Stimulated activated CD8-positive, alpha-beta memory T cell treated with anti-CD3 and anti-CD28 coated beads, Interleukin-7, amount 100 ng/mL, for 1 hour (primary cell): ENCODE measurements at places on chromosomes 4 and X.

DNA sequence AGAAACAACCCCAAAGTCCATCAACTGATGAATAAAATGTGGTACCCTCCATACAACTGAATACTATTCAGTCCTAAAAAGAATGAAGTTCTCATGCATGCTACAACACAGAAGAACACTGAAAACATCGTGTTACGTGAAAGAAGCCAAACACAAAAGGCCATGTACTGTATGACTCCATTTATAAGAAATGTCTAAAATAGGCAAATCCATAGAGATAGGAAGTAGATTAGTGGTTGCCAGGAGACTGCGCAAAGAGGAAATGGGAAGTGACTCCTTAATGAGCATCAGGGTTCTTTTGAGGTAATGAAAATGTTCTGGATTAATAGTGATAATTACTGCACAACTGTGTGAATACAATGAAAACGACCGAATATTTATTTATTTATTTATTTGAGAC, 23.4 kb downstream of the FBXW7 start:
- DNase-seq, result no peak

GRCh38 chrX:39559229-39559628, 538.5 kb downstream of the BCOR start:
- DNase-seq, result no peak

- DNase-seq, result no peak
Observed at GRCh38 chr4:4437798-4438470, 51.0 kb downstream of the NSG1 start.

GRCh38 chrX:80648023-80648422, 161.7 kb downstream of the BRWD3 start:
- no peak for DNase-seq

DNA sequence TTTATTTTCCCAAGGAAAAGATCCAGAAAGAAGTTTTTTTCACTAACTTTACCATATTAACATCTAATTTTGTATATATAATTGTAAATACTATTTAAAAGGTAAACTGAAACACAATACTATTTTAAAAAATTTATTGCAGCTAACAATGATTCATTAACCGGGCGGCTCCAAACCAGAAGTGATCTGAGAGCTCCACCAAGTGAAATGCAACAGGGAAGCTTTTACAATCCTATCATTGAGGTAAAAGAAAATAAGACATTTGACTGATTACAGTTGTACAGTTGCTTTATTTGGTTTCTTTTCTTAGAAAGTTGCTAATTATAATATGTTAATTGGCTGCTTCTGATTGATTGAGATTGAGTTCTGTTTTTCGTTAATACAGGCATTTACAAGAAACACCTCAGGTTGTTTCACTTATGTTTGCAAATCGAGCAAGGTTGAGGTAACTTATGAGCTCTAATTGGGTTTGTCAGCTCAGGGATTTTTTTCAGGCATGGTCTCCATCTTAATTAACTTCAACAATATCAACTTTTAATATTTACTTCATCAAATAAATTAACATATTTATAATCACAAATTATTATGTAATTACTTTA, 220.2 kb upstream of the UGT8 start:
- no peak for DNase-seq

DNA sequence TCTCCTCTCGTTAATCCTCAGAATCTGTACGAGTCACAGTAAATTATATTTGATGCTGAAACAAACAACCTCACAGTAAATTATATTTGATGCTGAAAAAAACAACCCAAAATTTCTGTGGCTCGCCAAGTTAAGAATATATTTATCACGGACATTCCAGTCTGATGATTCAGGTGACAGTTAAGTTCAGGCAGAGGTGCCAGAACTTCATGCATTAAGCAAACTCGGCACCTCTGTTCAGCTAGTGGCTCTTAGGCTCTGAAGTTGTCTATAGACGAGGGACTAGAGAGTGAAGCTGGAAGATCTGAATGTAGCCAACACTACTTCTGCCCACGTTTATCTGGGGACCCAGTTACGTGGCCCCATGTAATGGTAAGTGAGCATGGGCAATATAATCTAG, 132.2 kb upstream of the AGA start:
- DNase-seq, result no peak

- no peak for DNase-seq
Observed at GRCh38 chr4:101865501-101866062, 75.1 kb downstream of the BANK1 start.

DNA sequence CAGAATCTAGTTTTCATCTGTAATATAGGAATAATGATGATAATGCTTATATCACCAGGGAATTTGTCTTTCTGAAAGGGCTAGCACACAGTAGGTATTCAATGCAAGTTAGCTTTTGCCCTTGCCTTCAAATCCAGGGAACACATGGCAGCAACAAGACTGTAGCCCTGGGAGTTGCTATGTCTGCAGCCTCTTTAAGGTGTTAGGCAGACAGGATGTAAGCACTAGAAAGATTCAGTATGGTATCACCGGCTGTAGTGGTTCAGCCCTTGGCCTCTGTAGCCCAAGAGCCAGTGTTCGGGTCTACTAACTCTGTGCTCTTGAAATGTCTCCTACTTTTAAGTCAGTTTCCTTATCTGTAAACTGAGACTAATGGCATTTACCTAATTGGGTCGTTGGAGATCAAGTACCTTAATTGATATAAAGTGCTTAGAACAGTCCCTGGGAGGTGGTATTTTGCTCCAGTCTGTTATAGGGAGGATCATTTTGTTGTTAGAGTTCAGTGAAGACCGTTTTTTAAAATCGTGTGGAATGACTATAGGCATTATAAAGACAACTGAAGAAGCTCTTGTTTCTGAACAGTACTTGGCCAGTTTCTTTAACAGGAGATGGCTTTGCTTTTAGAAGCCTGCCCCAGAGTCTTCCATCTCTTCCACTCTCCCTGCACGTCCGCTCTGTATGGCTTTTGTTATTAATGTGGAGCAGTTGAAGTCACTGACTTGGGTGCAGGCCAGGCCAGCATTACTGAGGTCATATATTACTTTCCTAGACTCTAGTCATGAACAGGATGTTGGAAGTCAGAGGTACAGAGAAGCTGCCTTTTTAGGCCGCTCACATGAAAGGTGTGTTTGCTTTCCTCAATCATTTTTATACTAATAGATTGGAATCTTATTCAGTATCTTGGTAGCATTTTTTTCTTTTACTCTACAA, 44.8 kb downstream of the GAB1 start:
- DNase-seq, result no peak

- no peak for DNase-seq
Observed at GRCh38 chrX:74835566-74835965, 89.7 kb downstream of the NEXMIF start.

GRCh38 chr4:184420881-184421416, 53.4 kb downstream of the IRF2 start:
- DNase-seq, result no peak

- no peak for DNase-seq
Observed at GRCh38 chrX:17292111-17292527, 82.9 kb upstream of the NHS start.

GRCh38 chr4:152831416-152831815, 51.7 kb downstream of the ARFIP1 start:
- no peak for DNase-seq

DNA sequence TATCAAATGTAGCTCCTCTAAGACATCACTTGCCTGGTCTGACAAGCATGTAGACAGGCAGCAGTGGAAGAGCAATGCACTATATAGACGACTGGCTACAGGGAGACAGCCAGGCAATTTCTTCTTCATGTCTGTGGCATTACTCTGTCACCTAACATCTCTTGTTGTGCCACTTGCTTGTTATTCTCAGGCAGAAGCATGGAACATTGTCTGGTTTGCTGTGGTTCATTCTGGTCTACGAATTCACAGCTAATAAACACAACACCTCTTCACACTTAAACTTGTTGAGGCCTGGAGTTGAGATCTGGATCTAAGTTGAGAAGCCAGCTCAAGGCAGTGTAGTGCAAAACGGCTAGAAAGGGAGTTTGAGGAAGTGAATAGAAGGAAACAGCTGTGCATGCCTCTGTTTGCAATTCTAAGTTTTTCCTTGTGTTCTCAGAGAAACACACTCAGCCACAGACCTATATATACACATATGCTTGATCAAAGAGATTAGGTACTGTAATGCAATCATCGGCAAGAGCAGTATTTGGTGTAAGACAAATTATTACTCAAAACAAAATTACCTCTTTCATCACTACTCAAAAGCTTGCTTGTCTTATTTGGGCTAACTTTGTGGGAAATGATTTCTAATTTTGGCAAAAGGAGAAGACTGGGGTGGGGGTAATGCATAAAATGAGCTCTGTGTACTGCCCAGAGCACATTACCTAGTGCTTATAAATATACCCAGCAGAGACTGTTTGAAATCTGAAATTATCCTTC, 243.8 kb downstream of the PPP3CA start:
- DNase-seq, result no peak

DNA sequence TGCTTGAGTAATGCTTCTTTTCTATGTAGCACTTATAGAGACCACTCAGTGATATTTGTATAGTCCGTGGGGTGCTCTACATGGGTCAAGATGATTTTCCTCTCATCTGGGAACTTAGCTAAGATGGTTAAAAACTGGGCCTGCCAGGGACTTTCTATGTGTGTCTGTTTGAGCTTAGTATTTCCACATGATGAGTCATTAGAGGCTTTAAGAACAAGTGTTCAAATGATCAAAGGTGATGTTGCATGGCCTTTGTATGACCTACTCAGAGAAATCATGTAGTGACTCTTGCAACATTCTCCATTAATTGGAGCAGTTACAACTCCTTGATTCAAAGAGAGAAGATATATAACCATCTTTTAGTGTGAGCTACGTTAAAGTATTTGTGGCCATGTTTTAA, 1480.5 kb upstream of the IGFBP7 start:
- DNase-seq, result no peak

- no peak for DNase-seq
Observed at GRCh38 chr4:175412746-175413145, 399.3 kb downstream of the GPM6A start.

DNA sequence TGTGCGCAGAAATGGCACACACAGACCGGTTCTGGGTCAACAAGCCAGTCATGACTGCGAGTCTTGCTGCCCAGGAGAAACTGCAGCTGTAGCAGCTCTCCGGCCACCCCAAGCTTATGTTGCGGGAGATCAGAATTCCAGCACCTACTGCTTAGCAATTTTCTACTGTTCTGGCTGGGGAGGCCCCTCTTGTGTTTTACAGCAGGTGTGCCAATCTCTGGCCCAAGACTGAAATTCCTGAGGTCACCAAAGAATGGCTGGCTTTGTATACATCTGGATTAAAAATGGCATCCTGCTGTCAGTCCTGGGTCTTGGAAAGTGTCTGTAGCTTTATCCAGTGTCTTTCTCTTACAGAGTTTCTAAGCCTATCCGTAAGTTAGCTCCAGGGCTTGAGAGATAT, 68.9 kb upstream of the TRAM1L1 start:
- no peak for DNase-seq

DNA sequence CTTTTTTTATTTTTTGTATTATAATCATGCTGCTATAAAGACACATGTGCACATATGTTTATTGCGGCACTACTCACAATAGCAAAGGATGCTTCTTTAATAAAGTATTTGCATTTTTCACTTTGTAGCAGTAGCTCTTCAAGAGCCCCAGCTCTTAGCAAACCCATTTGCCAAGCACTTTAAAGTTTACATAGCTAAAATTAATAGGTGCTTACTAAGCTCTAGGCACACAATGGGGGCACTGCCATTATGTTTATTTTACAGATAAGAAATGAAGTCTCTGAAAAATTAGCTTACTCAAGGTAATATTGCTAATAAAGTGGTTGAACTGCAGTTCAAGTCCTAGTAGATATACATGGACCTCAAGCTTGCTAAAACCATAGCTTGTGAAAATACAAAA, 230.3 kb upstream of the ARHGAP24 start:
- no peak for DNase-seq

DNA sequence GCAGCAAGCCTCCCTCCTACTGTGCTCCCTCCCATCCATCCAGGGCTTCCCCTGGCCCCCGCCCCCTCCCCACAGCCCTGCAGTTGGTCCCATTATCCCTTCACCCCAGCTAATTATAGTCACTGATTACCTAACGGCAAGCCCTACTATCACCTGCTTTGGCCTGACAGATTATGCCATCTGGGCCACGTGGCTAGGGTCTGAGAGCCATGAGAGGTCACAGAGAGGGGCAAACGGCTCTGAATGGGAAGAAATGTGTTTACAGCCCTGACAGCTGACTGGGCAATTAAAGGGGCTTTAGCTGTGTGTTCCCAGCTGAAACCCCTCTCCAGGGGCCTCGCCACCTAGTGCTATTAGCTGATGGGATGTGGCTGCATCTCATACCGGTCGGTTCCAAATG, 134.4 kb upstream of the CPEB2 start:
- no peak for DNase-seq

GRCh38 chr4:173477016-173477415, 53.0 kb downstream of the HAND2 start:
- DNase-seq, result no peak

DNA sequence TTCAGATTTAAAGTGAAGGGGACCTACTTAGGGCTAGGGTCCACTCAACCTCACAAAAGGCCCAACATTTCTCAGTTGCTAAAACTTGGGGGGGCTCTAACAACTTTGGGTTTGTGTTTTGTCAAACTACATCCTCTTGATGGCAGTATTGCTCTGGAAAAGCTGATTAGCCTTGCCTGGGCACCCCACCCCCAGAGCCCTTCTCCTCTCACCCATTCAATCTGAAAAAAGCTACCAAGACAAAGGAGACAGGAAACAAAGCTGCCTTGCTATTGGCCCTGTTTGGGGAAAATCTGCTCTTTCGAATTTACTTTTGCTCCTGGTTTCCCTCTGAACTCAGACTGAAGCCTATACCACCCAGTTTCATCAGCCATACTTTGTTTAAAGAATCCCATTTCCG, 195.2 kb upstream of the STK26 start:
- no peak for DNase-seq

DNA sequence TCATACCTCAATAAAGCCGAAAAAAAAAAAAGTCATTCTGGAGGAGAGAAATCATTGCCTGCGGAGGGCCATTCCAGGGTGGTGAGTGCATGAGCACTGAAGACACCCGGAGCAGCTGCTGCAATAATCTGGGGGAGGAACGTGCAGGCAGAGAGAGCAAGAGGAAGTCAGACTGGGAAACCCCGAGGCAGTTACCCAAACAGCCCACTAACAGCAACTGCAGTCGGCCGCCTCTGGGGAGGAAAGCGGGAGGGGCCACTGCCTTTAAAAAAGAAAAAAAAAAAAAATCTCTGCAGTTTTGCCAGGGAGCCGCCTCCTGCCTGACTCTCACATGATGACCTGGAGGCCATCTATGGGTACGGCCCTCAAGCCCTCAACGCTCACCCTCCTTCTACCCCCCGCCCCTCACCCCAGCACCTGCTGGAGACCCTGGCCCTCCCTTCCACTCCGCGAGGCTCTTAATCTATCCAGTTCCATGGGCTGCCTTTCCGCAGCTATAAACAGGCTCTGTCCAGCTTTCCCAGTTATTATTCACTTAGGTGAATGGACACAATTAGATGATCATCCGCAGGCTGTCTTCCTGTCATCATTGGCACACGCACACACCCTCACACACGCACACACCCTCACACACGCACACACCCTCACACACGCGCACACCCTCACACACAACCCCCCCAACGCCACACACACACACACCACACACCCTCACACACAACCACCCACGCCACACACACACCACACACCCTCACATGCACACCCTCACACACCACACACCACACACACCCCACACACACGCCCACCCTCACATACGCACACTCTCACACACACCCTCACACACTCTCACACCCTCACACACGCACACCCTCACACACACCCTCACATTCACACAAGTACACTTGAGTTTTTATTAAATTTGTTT, 3.4 kb upstream of the AVPR2 start:
- peak; percentile 13 for DNase-seq

GRCh38 chrX:11464836-11465463, 171.7 kb downstream of the AMELX start:
- no peak for DNase-seq
